Esophagus (tissue), 2 donors: ENCODE measurements at places on chromosomes 2 and 18. TPM values are rescaled to one million over a fixed set of nuclear protein-coding genes. Genes with fewer than 3 reads are reported as not detected.

Gene SERPINB11
- 6.4 TPM for polyA plus RNA-seq

Gene ANTXR1
- polyA plus RNA-seq = 5.0 TPM

Gene GTF2A1L
- polyA plus RNA-seq = 1.6 TPM

Gene GRB14
- 1.1 TPM for polyA plus RNA-seq

Gene AKAIN1
- not detected for polyA plus RNA-seq

Gene ERBB4
- 0.06 TPM for polyA plus RNA-seq

Gene MDH1
- 160 TPM for polyA plus RNA-seq

Gene SLC5A7
- not detected for polyA plus RNA-seq

Gene ADRA2B
- 0.27 TPM for polyA plus RNA-seq

Gene ABHD1
- 0.31 TPM for polyA plus RNA-seq

Gene C1QL2
- polyA plus RNA-seq = not detected

Gene ALPI
- not detected for polyA plus RNA-seq

Gene POTEJ
- not detected for polyA plus RNA-seq

Gene PCARE
- 0.22 TPM for polyA plus RNA-seq

Gene SCN2A
- 0.01 TPM for polyA plus RNA-seq

Gene ZNF396
- 0.65 TPM for polyA plus RNA-seq

Gene FZD7
- polyA plus RNA-seq = 5.7 TPM

Gene IL36A
- 243 TPM for polyA plus RNA-seq

Gene MC4R
- polyA plus RNA-seq = not detected

Gene FABP1
- polyA plus RNA-seq = 0.12 TPM

Gene PJVK
- 5.2 TPM for polyA plus RNA-seq

Gene CRYGD
- not detected for polyA plus RNA-seq

Gene TUBA4A
- 89.0 TPM for polyA plus RNA-seq

Gene MDH1B
- polyA plus RNA-seq = 0.31 TPM

Gene SULT1C2
- polyA plus RNA-seq = 0.04 TPM

Gene CYP26B1
- polyA plus RNA-seq = 2.2 TPM

Gene STPG4
- not detected for polyA plus RNA-seq

Gene PTCD3
- polyA plus RNA-seq = 20.1 TPM

Gene CAPN14
- 72.7 TPM for polyA plus RNA-seq

Gene CXCR1
- polyA plus RNA-seq = 0.08 TPM

Gene TCF7L1
- polyA plus RNA-seq = 4.0 TPM

Gene VAMP5
- 19.5 TPM for polyA plus RNA-seq

Gene TRAK2
- polyA plus RNA-seq = 9.3 TPM
